ENCODE measurements at places on chromosomes 12 and 14.

- DNase-seq = peak; percentile 16
These were observed 10.1 kb downstream of the NOC4L start for GRCh38 chr12:132154341-132154761.

- no peak for DNase-seq
These were observed 248.6 kb downstream of the EGLN3 start for GRCh38 chr14:33702293-33702692.

DNA sequence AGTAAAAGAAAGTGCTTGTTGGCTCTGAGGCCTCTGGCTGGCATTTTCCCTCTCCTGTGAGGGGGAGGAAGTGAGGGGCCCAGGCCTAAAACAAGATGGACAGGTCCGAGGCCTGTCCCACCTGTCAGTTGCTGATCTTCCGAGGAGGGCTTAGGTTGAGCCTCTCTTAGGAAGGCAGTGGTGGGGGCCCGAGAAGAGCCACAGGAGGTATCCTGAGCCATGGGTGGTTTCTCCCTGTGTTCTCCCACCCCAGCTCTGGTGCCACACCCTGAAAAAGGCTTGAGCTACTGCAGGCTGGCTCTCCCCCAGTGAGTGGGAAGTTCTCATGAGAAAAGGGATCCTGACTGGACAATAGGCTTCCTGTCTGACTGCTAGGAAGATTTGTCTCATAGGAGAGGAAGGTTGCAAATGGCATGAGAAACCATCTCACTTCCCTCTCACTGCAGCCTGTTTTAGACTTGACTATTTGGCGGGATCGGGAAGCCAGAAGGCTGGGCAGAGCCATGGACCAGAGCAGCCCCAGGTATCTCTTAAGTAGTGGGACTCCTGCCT is 72.1 kb upstream of the SRSF5 start:
- DNase-seq = no peak

GRCh38 chr12:78403136-78403535 is 461.4 kb upstream of the SYT1 start:
- no peak for DNase-seq

GRCh38 chr14:24535737-24536136 is 27.7 kb upstream of the CMA1 start:
- no peak for DNase-seq

DNA sequence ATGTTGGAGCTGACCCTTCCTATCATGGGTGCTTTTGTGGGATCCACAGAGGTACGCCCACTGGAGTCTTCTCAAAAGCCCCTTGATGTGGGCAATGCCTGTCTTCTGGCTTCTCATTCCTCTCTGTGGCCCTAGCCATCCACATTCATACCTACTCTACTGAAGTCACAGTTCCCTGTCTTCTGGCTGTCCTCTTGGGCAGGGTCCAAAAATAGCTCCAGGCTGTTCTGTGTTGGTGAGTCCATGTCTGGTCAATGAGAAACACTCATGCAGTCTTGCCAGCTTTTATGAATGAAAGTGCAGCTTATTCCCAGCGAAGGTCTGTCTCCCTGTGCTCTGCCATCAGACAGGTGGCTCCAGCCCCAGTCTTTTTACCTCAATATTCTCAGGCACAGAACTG is 135.9 kb upstream of the MDM1 start:
- no peak for DNase-seq

- no peak for DNase-seq
These were observed 106.6 kb upstream of the ATP2B1 start for GRCh38 chr12:89815225-89815624.

GRCh38 chr14:67192366-67192765 is 3.1 kb downstream of the GARIN2 start:
- DNase-seq = no peak

GRCh38 chr12:20549108-20549719 is 145.9 kb upstream of the SLCO1C1 start:
- no peak for DNase-seq

DNA sequence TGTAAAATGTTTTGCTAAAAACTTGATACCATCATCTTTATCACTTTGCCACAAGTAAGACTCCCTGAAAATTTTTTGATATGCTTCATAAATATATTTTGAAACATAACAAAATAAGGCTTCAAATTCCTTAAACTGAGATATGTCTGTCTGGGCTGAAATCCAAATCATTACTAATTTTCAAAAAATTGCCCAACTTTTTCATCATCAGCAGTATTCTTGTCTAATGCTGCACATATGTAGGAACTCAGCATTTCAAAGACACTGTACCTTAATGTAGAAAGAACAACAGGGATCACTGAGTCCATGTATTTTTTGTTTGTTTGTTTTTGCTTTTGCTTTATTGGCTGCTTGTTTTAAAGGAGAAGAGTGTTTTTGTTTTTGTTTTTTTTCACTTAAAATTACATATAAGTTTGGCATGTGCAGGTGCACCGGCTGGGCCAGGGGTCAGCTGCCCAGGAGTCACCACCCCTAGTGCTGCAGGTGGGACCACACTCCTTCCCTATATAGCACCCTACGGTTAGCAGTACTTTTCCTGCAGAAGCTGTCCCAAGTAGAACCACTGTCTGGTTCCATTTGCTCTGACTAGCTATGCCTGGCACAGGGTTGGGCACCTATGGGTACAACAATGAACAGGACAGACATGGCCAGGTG is 231.2 kb downstream of the PIK3C2G start:
- DNase-seq = no peak

- DNase-seq = no peak
These were observed 86.4 kb downstream of the ESRRB start for GRCh38 chr14:76462330-76462729.

GRCh38 chr12:23560611-23561010 is 388.9 kb downstream of the SOX5 start:
- DNase-seq = no peak

DNA sequence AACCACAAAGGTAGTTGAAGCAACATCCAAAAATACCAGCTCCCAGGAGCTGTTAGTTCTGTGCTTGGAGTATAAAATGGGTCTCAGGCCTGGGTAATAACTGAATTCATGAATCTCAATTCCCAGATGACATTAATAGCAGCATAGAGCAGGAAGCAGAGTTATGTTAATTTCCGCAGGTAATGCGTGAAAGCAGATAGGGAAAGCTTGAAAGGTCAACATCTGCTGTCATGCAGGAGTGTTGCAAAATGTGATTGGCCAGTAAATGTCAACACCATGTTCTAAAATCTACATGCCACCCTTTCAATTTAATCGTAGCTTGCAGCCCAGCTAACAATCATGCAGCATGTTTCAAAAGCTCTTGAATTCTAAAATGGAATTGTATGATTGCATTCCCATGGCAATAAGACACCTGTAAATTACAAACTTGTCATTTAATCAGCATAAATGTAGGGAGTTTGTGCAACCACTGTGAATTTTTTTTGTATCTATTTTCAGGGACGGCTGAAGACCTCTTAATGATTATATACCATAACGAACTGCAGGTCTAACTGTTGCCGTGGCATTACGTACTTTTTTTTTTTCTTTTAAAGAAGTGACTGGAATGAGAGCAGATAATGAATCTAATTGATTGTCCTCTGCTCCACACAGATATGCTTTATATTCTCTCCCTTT is 635.8 kb upstream of the FOXG1 start:
- no peak for DNase-seq

DNA sequence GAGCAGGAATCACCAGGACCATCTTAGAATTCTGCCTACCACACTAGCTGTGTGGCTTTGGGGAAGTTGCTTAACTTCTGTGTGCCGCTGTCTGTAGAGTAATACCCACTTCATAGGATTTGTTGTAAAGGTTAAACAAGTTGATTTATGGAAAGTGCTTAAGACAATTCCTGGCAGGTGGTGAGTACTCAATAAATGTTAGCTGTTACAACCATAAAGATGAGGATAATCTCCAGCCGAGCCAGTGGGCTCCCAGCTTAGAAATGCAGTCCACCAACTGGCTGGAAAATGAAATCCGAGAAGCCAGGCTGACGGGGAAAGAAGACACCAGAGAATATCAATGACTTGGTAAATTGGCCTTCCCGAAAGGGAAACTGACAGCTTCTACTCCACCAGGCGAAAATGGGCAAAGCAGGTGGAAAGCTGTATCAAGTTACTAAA is 173.5 kb downstream of the CHST11 start:
- DNase-seq = no peak

DNA sequence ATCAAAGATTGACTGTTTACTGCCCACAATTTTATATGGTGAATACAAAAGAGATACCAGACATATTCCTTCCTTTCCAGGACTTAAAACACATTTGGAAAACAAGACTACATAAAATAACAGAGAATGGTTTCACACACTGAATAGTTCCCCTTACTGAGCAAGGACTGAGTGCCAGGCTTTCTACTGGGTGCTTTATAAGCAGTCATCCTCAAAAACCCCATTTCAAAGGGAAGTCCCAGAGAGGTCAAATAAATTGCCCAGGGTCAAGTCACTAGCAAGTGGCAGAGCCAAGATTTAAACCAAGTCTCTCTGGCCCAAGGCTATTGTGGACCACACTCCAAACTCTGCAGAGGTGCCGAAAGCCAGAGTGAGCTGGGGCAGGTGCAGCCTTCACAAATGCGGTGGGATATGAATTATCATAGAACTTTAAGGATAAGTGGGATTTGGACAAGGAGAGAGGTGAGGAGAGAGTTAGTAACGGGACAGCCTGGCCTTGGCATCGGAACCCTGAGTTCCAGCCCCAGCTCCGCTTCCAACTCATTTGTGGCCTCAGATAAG is 9.1 kb upstream of the RPAP3 start:
- DNase-seq = no peak

- DNase-seq = no peak
These were observed 250.4 kb upstream of the ALG10 start for GRCh38 chr12:33771889-33772288.

DNA sequence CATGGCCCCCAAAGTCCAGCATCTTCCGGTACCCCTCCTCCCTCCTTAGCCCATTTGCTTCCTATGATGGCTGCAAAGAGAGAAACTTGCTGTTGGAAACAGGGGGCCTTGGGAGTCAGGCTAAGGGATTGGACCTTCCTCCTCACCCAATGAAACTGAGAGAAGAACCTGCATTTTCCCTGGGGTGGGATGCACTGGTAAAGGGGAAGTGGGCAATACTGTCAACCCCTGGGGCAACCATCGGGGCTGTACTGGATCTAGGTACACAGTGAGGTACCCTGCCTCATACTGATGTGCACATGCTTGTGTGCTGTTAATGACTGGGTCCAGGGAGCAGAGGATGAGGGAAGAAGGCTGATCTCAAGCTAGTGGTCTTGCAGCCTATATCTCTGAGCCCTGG is 11.0 kb upstream of the JPH4 start:
- no peak for DNase-seq

DNA sequence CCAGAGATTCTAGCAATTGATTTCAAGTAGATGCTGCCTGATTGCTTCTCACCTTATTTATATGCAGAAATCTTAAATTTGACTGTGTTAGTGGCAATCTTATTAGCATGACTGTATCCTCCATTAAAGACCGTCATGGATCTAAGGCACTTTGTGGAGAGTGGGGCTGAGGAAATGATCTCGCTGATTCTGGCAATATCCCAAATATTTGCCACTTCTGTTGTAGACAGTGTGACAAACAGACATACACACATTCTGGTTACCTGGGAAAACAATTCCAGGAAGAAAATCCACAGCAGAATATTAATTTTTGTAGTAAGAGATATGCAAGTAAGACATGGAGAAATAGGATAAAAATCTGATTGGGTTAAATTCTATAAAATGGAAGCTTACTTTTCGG is 269.0 kb upstream of the G2E3 start:
- no peak for DNase-seq

- peak; percentile 63 for DNase-seq
These were observed 1030.4 kb downstream of the TMEM121 start for GRCh38 chr14:106556665-106557289.

- peak; percentile 53 for DNase-seq
These were observed 29.3 kb upstream of the EMP1 start for GRCh38 chr12:13167226-13167625.

DNA sequence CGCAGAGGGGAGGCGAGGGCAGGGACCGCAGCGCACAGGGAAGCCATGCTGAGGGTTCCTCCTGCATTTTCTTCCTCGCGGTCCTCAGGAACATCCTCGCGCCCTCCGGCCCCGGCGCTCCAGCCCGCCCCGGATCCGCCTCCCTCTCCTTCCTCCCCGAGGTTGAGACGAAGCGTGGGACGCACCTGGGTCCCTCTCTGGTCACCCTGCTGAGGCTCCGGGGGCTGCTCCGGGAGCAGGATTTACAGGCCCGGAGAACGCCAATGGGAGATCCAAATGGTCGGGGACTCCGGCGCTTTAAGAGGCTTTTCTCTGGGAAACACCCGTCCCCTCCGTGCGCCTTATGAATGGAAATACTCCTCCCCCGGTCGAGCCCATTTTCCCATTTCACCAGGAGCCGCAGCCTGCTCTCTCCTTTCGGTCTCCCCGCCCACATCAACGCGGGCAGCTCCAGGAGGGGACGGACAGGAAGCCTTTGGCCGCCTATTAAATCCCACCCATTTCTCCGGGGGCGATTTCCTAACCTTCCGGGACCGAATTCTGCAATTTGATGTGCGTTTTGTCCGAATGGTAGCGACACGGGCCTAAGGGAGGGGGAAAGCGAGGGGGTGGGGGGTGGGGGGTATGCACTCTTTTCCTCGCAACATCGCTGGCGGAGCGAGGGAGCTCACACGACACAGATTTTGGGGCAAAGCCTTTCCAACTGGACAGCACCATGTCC is at the start of gene UNC79:
Gene UNC79, plus strand, starts transcription at position 625 of the 721 bp plus-strand sequence. Its CDS starts 91 bp downstream, at position 716.
- DNase-seq = no peak

DNA sequence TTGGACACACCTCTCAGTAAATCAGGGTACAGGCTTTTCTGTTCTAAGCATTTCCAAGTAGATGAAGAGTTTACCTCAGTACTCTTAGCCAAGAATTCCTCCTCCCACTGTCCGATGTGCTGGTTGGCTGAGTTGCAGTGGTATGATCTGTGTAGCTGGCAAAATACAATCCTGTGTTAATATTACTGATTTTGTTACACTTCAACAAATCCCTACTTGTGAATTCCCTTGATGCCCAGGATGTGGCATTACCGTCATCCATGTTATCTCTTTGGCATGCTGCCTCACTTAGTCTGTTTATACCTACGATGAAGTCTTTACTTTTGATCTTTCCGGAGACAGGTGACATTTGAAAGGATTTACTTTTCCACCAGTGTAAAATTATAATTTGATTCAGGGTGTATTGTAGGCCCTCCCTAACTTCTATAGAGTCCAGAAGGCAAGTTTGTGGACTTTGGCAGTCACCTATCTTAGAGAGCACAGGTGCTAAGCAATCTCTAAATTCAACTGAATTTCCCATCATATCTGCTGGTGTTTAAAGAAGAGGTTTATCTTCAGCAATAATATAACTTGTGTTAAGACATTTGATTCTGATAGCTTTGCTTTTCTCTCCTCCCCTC is 10.1 kb downstream of the CCDC196 start:
- no peak for DNase-seq

- no peak for DNase-seq
These were observed 1.0 kb upstream of the NAP1L1 start for GRCh38 chr12:76085520-76085868.
